ENCODE measurements at places on chromosomes 7 and 10.

DNA sequence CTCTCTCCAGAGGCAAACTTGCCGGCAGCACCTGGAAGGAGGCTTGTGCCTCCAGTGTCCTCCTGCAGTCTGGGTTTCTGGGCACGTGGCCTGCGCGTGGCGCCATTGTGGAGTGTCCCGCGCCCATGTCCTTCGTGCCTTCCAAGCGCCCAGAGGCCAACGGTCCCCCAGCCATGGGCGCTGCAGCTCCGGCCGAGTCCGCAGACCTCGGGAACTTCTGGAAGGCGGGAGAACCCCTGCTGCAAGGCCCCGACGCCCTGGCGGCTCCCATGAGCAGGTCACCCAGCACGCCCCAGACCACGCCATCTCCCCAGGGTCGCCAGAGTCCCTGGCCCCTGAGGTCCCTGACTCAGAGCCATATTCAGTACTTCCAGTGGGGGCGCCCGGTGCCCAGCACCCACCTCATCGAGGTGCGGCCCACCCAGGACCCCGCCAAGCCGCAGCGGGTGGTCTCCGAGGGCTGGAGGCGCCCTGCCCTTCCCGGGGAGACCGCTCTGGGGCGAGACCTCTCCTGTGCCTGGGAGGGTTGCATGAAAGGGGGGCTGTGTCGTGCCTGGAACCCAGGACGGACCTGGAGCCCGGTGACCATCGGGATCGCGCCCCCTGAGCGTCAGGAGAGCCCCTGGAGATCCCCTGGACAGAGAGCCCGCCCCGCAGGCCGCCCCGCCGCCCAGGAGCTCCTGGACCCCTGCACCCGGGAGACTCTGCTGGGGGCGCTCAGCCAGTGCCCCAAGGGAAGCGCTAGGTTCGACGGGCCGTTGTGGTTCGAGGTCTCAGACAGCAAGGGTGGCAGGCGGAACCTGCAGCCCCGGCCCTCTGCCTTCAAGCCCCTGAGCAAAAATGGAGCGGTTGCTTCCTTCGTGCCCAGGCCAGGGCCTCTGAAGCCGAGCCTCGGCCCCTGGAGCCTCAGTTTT is at the start of gene POM121L12:
Gene POM121L12 (plus strand): TSS at position 135 of the 914 bp plus-strand sequence. CDS start 39 bp downstream, at position 174.
- no peak for DNase-seq

DNA sequence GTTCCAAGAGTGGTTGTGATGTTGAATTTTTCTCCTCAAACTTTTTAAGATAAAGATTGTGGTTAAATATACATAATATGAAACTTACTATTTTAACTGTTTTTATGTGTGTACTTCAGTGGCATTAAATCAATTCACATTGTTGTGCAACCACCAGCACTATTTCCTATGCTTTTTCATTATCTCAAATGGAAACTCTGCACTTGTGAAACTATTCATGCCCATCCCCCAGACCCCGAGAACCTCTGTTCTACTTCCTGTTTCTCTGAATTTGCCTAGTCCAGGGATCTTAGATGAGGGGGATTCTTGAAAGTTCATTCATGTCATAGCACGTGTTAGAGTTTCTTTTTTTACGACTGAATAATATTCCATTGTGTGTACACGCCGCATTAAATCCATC is 67.0 kb downstream of the WDR37 start:
- DNase-seq = no peak

DNA sequence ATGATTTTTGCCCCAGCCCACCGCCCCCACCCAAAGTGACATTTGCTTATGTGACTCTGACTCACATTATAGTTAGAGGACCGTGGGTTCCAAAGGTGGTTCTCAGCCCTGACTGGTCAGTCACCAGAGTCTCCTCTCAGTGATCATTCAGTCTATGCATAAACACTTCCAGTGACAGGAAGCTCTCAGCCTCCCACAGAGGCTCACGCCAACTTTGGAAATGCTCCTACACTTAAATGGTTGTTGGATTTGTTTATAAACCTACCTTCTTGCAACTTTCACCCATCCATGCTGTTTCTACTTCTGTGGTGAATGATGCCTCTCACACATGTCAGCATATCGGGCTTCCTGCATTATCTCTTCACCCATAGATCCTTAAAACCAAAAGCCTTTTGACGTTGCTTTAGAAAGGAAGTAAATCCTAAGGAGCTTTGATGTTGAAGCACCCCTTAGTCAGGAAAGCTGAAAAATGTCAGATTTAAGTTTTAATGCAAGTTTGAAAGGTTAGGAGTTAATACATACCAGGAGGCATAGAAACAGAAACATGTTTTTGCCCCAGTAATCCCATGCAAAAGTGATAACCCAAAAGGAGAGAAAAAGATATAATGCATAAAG is 46.5 kb upstream of the FGL2 start:
- DNase-seq = no peak

DNA sequence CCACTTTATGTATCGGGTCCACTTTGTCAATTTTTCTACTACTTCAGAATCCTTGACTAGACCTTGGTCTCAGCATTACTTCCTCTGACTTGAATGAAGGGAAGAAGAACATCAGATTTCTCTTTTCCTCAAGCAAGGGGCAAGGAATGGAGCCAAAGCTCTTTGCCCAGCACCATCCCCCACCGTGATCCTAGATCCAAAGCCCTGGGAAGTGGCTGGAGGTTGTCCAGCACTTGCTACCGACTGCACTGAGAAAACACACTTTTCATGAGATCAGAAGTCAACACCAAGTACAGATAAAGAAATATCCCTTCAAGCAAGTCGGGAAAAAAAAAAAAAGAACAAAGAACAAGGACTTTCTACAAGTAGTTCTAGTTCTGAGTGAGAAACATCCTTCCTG is 102.1 kb upstream of the DDC start:
- DNase-seq = no peak

DNA sequence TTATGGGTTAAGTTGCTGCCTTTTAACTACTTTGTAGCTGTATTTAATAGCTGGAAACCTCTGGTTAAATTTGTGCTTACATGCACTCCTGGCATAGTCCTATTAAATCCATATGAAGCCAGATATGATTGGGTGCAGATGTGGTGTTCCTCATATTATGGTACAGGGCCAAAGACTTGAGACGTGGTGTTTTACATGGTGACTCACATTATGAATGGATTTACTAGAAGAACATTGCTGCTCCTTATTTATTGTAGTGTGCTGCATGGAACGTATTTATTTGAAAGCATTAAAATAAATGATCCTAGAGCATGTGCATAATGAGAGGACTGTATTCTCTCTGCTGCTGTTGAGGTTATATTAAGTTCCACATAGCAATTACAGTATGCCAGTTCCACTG is 224.1 kb downstream of the SLC25A13 start:
- no peak for DNase-seq

- no peak for DNase-seq
Observed at GRCh38 chr10:73232887-73233286, 14.2 kb downstream of the DNAJC9 start.

GRCh38 chr10:20760460-20760859 is 136.7 kb downstream of the NEBL start:
- DNase-seq = no peak

GRCh38 chr10:109886781-109887140 is 36.5 kb downstream of the XPNPEP1 start:
- DNase-seq = no peak

- no peak for DNase-seq
Observed at GRCh38 chr10:83073472-83073871, 1065.8 kb upstream of the GHITM start.

- DNase-seq = peak; percentile 63
Observed at GRCh38 chr10:98446661-98447221, at the start of gene HPS1. Gene HPS1, minus strand, starts transcription at chr10:98446935. Its CDS starts 3,695 bp downstream, at chr10:98443240.

GRCh38 chr10:127998501-127999144 is 91.7 kb downstream of the PTPRE start:
- no peak for DNase-seq

GRCh38 chr7:12138421-12138820 is 72.7 kb upstream of the TMEM106B start:
- DNase-seq = no peak

- DNase-seq = peak; percentile 84
Observed at GRCh38 chr10:57657164-57657765, 610.4 kb downstream of the IPMK start.

- no peak for DNase-seq
Observed at GRCh38 chr10:120394446-120394845, 62.6 kb upstream of the PLPP4 start.

- DNase-seq = no peak
Observed at GRCh38 chr10:24206926-24207325, 2.0 kb upstream of the KIAA1217 start.

- no peak for DNase-seq
Observed at GRCh38 chr10:43249962-43250614, 16.8 kb downstream of the RASGEF1A start.

- DNase-seq = no peak
Observed at GRCh38 chr10:17231788-17232187, 3.7 kb downstream of the VIM start.

- no peak for DNase-seq
Observed at GRCh38 chr7:46738796-46739195, 817.7 kb upstream of the IGFBP3 start.

DNA sequence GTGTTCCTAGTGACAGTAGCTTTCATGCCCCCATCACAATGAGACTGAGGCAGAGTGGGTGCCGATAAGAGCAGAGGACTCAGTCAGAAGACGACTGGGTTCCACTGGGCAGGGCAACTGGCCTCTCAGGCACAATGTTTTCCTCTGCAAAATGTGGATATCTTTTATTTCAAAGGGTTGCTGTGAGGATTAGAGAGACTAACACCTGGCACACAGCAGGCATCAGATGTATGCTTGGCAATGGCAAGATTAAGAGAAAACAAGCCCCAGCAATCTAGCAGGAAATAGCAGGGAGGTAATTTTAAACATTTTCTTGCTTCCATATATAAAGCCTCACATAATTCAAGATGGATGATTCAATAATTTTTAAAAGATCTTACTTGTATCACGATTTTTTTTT is 28.0 kb downstream of the SGMS1 start:
- no peak for DNase-seq

DNA sequence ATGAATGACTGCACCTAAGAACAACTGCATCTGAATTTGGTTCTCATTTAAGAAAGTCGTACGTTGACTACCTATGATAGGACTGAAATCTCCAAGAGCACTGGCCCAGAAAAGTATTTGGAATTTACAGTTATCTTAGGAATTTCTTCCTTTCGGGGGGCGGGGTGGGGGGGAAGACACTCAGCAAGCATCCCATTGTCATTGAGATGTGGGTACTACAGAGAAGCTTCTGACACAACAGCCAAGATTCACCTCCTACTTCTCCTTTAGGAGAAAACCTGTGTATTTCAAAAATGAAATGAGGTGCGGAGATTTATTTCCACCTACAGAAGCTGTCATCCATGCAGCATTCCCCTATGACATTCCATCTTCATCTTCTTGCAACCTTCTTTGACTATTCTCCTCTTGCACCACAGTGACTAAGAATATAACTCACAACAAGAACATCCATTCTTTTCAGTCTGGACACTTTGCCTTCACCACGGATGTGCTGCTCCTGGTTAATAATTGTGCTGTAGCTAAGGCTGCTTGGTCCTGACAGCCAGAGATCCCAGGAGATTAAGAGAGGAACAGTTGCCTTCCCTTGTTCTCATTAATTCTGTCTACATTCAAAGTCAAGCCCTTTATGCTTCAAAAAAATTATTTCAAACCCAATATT is 98.4 kb upstream of the FRMD4A start:
- DNase-seq = no peak

DNA sequence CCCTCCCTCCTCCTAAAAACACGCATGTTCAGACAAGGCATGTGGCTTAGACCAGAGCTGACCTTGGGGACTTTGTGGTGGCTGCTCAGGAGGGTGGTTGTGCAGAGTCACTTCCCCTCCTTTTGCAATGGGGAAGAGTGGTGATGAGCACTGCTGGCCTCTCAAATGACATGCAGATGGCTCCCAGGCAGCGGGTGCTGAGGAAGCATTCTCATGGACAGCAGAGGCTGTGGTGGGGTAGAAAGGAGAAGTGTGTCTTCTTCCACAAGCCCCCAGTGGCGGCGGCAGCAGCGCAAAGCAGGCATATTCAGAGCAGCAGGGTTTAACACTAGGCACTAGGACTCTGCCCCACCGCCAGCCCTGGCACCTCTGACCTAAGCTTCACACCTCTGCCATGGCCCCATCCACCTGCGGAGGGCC is 105.9 kb upstream of the ANLN start:
- no peak for DNase-seq

DNA sequence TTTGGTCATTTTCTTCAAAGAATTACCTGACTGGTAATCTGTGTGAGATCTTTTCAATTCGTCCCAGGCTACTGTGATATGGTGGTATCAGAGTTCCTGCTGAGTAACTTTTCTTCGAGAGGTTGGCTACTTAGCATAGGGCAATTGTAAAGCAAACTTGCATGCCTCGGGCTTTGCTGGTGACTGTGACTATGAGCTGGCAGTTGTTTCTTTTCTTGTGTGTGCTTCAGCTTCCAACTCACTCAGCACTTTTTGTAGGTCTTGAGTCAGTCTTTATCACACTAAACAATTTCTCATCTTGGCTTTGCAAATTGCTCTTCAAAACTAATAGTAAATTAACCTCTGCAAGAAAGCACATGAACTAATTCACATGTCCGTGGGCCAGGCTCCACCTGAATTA is 44.3 kb downstream of the PRR15 start:
- DNase-seq = no peak

DNA sequence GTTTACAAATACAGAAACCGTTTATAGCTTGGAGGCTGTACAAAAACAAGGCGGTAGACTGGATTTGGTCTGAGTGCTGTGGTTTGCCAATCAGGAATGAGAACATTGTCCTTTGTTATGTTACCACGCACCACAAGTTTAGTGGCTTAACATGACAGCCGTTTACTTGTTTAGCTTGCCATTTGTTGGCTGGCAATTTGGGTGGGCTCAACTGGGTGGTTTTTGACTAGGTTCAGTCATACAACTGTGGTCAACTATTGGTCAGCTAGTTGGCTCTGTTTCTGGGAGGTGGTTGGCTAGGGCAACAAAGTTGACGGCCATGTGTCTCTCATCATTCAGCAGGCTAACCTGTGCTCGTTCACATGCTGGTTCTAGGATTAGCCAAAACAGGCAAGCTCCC is 60.1 kb upstream of the SP8 start:
- no peak for DNase-seq

DNA sequence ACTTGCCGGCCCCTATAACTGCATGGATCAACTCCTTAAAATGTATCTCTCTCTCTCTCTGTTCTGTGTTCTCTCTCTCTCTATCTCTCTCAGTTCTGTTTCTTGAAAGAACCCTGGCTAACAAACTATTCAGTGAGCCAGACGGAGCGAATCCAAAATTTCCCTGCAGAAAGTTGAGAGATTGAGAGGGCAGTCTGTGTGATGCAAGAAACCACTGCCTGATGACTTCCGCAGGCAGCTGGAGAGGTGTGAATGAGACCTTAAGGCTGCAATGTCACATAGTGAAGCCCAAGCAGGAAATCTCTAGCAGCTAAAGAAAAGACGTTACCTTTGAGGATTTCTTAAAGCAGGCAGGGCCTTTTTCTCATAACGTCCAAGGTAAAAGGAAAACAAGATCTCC is 17.3 kb downstream of the FAM107B start:
- no peak for DNase-seq

DNA sequence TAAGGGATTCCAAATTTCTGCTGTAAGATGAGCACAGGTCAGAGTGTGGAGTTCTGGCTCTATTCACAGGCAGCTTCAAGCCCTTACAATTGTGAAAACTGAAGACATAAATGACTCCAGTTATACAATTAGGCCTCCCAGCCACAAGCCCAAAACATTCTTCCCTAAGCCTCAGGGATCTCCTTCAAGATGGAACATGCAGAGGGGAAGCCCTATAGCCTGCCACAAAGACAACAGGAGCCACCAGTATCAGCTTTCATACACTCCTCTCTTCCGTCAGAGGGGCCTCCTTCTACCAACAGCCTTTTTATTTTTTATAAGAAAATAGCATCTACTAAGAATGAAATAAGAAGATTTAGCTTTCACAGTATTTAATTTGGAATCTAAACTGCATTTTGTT is 46.5 kb downstream of the DLD start:
- DNase-seq = no peak
